Stimulated activated CD4-positive, alpha-beta T cell treated with anti-CD3 and anti-CD28 coated beads, Interleukin-1b, Interleukin-23, amount 100 ng/mL, for 24 hours (primary cell): ENCODE measurements at places on chromosomes 13 and 19.

DNA sequence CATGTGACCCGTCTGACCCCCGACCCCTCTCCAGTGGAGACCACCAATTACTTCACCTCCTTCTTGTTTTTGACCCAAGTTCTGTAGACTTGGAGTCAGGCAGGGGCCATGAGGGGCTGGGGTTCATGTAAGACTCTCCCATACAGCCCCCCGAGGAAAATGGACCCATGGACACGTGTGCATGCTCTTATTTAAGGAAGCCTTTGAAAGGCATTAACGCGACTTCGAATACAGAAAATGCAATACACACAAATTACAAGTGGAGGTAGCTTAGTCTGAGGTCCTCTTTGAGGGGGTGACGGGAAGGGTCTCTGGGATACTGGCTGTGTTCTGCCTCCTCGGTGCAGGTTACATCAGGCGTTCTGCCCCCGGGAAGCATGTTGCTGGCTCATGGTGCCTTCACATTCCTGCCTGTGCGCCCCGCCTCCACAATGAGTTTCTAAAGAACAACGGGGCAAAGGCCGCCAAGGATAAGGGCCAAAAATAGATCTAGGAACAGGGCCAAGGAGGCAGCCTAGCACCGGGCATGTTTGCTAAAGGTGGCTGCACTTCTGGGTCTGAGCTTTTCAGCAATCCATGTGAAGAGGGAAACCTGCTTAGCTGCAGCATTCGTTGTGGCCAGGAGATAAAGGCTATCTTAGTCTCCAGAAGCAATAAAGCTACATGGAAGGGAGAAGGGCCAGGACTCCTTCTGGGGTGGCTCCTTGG, 54.5 kb downstream of the RAB20 start:
- no peak for DNase-seq

GRCh38 chr13:101449790-101450748, 2.4 kb upstream of the ITGBL1 start:
- DNase-seq = no peak

- DNase-seq = no peak
Observed at GRCh38 chr13:103926118-103926517, 859.9 kb upstream of the SLC10A2 start.

GRCh38 chr19:2237051-2237868, 636 bp downstream of the SF3A2 start:
- no peak for DNase-seq

- no peak for DNase-seq
Observed at GRCh38 chr19:7311911-7312310, 17.7 kb upstream of the INSR start.

GRCh38 chr19:53879140-53880081, 2.6 kb upstream of the PRKCG start:
- peak; percentile 75 for DNase-seq

GRCh38 chr13:58476206-58476918, 844.8 kb downstream of the PCDH17 start:
- no peak for DNase-seq

DNA sequence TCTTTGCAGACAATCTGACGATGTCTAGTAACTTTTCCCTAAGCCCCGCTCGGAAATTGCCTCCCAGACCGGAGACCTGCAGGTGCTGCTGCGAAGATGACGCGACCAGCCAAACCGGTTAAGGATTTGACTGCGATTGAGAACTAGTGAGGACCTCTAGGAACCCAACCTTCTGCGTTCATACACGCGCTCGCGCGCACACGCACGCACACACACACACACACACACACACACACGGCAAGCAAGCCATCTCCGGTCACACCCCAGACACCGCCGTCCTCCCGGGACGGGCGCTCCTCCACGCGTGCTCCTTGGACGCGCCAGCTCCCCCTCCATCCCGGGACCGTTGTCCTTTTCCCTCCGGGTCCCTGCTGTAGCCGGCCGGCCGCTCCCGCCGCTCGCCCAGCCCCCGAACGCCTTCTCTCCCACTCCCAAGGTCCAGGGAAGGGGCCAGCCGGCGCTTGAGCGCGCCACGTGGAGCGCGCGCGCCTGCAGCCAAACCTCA, 1.2 kb downstream of the TBC1D4 start:
- DNase-seq = peak; percentile 5

- no peak for DNase-seq
Observed at GRCh38 chr19:14407605-14408484, 11.3 kb downstream of the DDX39A start.

DNA sequence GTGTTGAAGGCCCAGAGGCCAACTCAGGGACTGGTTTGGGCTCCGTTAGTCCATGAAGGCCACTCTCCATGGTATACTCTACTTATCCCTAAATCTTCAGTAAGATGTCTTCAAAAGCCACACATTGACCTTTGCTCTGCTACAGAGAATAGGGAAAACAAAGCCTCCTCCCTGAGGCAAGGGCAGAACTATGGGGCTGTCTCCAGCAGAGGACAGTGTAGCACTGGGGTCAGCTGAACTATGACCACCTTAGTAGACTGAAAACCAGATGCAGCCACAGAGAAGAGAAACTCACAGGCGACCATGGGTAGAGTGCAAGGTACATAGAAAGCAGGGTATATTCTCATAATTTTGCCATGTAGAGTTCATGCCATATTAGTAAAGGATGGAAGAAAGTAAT, 587.4 kb downstream of the LMO7 start:
- no peak for DNase-seq

- no peak for DNase-seq
Observed at GRCh38 chr19:17090583-17090982, 15.0 kb downstream of the MYO9B start.

- no peak for DNase-seq
Observed at GRCh38 chr19:49200238-49200862, 42.8 kb downstream of the TRPM4 start.

- no peak for DNase-seq
Observed at GRCh38 chr19:3977242-3978143, 6.6 kb upstream of the DAPK3 start.

DNA sequence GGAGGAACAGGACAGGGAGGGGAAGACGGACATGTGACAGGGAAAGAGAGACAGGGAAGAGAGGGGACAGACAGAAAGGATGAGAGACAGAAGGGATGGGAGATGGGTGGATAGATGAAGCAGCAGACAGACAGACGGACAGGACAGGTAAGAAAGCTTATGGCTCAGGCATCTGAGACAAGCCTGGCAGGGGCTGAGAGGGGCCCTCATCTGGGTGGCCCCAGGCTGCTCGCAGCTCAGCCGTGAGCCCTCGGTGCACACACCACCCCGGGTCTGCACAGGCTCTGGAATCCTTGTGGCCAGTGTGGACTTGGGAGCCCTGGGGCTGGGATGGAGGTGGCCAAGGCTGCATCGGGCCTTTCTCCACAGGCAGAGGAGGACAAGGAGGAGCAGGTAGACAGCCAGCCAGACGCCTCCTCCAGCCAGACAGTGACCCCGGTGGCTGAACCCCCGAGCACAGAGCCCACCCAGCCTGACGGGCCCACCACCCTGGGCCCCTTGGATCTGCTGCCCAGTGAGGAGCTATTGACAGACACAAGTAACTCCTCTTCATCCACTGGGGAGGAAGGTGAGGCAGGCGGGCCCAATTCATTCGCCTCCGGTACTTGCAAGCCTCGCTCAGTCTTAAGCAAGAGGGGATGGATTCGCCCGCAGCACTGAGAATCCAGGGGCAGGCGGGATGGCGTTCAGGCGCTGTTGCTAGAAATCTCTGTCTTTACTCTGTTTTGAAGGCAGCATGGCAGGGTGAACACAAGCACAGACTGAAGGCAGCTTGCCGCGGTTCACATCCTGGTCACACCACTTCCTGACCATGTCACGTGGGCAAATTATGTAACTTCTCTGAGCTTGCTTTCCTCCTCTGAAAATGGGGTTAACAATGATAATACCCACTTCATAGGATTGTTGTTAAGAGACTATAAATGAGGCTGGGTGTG, 14.0 kb downstream of the GRAMD1A start:
- no peak for DNase-seq

DNA sequence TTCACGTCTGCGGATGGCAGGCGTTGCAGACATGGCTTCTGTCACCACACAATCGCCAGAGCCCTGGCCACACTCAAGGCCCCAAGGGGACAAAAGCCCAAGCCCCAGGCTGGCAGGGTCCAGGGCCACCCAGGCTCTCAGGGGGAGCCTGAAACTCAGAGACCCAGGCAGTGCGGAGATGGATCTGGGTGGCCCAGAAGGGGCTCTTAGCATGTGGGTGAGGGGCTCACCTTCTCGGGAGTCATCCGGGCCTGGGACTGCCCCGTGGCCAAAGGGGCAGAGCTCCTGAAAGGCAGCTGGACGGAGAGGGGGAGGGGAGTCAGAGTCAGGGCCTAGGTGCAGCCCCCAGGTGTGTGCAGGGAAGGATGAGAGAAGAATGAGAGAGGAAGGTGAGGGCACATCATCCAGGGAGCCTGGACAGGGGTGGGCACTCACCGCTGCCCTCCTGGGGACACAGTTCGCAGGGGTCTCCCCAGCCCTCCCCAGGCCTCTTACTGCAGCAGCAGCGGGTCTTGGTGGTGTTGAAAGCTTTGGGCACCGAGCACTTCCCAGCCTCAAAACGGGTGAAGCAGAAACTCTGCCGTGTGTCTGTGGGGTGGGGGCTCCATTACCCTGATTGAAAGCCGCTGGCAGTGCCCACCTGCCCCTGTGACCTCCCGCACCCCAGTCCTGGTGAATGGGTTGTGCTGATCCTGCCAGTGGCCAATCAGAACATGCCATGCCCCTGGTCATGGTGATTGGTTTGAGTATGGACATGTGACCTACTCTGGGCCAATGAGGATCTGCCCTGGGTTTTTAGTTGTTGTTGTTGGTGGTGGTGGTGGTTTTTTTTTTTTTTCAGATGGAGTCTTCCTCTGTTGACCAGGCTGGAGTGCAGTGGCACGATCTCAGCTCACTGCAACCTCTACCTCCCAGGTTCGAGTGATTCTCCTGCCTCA, 37.4 kb downstream of the CCL25 start:
- no peak for DNase-seq

DNA sequence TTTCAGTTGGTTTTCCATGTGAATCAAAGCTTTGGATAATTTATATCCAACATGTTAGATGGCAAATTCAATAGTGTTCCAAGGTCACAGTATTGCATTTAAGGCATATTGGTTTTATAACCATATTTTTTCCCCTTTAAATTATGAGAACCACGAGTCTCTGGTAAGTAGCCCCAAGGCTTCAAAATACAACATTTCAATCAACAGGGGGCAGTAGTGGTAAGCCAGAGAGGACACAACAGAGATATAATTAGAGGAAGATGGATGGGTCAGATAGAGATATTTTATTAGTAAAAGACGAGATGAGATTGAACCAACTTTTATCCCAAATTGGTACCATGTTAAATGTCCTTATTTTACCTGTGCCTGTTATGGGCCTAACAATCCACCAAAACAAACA, 53.1 kb downstream of the KL start:
- no peak for DNase-seq

DNA sequence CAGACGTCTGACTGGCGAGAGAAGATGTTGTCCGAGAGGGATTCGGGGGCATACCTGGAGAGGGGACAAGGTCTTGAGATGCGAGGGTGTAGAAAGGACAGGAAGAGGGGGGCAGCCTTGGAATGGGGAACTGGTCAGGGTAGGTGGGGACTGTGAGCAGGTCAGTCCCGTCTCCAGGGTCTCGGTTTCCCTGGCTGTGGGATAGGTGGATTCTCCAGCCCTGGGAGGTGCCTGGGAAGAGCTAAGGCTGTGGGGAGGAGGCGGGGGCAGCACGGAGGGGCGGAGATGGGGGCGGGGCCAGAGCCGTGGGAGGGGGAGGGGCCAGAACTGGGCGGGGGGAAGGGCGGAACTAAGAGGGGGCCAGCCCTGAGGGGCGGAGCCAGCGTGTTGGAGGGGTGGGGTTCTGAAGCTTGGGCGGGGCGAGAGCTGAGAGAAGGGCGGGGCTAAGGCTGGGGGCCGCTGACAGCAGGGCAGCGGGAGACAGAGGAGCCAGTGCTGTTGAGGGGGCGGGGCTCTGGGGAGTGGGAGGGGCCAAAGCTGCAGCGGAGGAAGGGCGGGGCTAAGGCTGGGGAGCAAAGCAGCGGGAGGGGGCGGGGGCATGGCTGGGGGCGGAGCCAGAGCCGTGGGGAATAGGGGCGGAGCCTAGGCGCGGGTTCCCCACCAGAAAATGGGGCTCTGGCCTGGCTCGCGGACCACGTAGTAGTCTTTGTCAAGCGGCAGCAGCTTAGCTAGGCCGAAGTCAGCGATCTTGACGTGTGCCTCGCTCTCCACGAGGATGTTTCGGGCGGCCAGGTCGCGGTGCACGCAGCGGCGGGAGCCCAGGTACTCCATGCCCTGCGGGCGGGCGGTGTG, 9.5 kb upstream of the INSL3 start:
- peak; percentile 41 for DNase-seq

GRCh38 chr13:113934576-113934975, 39.3 kb downstream of the C13orf46 start:
- DNase-seq = no peak

GRCh38 chr13:32212421-32212820, 102.7 kb downstream of the ZAR1L start:
- DNase-seq = no peak
